Esophagus squamous epithelium (tissue), 5 donors: ENCODE measurements at places on chromosomes 16 and 17.

DNA sequence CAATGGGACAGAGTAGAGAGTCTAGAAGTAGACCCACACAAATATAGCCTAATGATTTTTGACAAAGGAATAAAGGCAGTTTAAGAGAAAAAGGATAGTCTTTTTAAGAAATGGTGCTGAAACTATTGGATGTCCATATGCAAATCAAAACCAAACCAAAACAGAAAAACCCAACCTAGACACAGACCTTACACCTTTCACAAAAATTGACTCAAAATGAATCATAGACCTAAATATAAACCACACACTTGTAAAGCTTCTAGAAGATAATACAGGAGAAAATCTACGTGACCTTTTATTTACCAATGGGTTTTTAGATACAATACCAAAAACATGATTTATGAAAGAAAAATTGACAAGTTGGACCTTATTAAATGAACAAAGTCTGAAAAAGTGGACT lies 66.4 kb upstream of the MPHOSPH6 start:
- H3K36me3 ChIP-seq, result no peaks in the 10 kb centered on the region

- peaks cover 10% of the 10 kb centered on the region for H3K4me1 ChIP-seq
- H3K27ac ChIP-seq, result no peak overlapping the region
- DNase-seq, result no peak
- no peaks in the 10 kb centered on the region for H3K36me3 ChIP-seq
- H3K4me3 ChIP-seq, result no peak overlapping the region
- H3K27me3 ChIP-seq, result no peaks in the 10 kb centered on the region
Measured at GRCh38 chr17:40791787-40792436, 7.8 kb downstream of the KRT28 start.

DNA sequence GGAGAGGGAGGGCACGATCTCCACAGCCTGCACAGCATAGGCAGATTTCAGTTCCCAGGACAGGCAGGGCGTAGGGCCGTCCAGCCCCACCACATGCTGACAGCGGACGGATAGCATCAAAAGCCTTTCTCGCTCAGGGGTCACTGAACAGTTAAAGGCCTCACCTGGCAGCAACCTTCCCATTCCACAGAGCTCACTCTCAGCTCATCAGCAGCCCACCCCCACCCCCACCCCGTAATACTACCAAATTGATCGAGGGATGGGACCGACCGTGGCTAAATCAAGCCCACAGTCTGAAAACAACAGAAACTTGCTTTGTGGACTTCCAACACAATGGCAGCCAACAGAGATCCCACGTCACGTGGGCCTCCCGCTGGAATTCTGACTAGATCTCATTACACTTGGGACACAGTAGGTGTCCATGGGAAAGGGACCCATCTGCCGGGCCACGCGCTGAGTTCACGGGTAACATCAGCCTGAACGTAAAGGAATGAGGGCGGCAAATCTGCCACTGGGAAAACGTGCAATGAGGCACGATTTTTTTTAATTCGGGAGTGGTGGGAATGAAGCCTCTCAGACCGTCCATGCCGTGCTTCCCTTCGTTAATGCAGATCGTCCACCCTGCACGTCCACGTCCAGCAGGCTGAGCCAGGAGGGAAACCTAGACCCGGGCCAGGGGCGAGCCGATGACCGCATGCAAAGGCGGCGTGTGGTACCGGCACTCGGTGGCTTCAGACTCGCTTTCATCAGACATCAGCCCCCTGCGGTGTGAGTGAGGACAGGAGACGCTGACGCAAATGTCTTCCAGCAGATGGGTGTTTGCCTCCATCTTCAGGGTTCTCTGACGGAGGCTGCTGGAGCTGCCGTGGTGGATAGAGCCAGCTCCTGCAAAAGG lies 92.1 kb downstream of the TBC1D16 start:
- no peak for DNase-seq
- no peak overlapping the region for H3K4me3 ChIP-seq
- peaks cover 9% of the 10 kb centered on the region for H3K36me3 ChIP-seq
- no peaks in the 10 kb centered on the region for H3K4me1 ChIP-seq

DNA sequence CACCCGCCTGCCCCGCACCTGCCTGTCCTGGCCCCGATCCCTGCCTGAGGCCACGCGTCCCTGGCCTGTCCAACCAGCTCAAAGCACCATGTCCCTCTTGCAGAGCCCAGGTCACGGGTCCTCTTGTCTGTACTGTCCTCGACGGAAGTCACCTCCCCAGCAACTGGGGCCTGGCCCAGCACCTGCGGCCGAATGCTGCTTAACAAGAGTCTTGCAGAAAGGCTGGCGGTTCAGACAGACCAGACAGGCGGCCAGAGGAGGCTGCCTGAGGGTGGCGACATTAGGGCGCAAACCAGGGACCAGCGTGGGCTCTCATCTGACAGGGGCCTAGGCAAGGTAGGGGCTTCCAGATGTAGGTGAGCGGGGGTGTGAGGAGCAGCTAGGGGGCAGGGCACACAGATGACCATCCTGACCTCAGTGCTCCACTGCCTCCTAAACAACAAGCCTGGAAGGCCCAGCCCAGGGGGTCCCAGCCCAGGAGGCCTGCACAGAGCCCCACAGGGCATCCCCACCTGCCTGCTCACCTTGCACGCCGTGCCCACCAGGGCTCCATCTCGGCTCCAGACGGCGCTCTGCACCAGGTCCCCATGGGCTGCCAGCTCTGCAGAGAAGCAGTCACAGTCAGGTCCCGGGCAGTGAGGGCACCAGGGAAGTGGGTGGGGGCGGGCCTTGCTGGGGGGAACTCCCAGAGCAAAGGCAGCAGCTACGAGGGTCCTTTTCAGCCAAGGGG lies 11.3 kb downstream of the CORO7 start:
- DNase-seq, result no peak
- peaks cover 17% of the 10 kb centered on the region for H3K36me3 ChIP-seq
- no peaks in the 10 kb centered on the region for H3K27me3 ChIP-seq
- H3K4me1 ChIP-seq, result no peaks in the 10 kb centered on the region

DNA sequence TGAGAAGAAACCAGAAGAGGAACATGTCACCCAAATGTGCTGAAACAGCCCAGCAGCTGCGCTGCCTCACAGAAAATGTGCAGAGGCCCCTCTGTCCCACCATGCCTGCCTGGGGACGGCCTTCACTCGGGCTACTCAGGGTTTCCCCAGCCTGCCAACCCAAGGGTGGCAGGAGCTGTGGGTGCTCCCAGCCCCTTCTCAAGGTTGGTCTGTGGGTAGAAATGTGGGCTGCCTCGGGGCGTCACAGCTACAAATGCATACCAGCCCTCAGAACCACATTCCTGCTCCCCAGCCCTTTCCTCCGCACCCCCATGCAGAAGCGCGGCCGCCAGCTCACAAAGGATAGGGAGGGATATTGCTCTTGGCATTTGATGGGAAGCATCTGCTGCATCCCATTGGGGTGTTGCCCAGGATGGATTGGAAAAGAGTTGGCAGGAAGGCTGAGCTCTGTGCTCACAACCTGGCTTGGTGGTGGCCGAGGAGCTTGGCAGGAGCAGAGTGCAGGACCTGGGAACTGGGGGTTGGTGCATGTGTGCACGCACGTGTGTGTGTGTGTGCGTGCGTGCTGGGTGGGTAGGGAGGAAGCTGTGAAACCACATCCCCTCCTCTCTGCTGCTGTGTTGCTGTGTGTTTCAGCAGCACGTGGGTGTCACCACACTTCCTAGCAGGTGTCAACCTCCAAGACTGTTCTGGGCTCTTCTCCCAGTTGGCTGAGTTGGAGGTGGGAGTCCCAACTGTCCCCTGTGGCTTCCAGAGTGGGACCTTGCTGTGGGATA lies 304.4 kb downstream of the SEC14L1 start:
- peak overlapping the region; percentile 77 for H3K27ac ChIP-seq
- no peak for DNase-seq
- H3K4me3 ChIP-seq, result no peak overlapping the region
- no peaks in the 10 kb centered on the region for H3K27me3 ChIP-seq
- H3K4me1 ChIP-seq, result peaks cover 73% of the 10 kb centered on the region

GRCh38 chr16:67661101-67661761 lies 471 bp downstream of the PARD6A start:
- peak overlapping the region; percentile 82 for H3K4me3 ChIP-seq
- DNase-seq, result no peak
- H3K27ac ChIP-seq, result peak overlapping the region; percentile 96
- H3K27me3 ChIP-seq, result no peaks in the 10 kb centered on the region

GRCh38 chr16:53865494-53865863 lies 161.5 kb downstream of the FTO start:
- peaks cover 13% of the 10 kb centered on the region for H3K4me1 ChIP-seq
- no peak overlapping the region for H3K4me3 ChIP-seq
- no peaks in the 10 kb centered on the region for H3K27me3 ChIP-seq

GRCh38 chr17:76336756-76337412 lies 16.8 kb downstream of the PRPSAP1 start:
- H3K27ac ChIP-seq, result no peak overlapping the region
- H3K4me3 ChIP-seq, result no peak overlapping the region
- H3K36me3 ChIP-seq, result no peaks in the 10 kb centered on the region
- H3K4me1 ChIP-seq, result no peaks in the 10 kb centered on the region
